ENCODE measurements at places on chromosomes 13 and 19.

- no peaks in the 10 kb centered on the region for H3K36me3 ChIP-seq
- no peaks in the 10 kb centered on the region for H3K4me1 ChIP-seq
- no peak overlapping the region for H3K4me3 ChIP-seq
These were observed 66.5 kb upstream of the USPL1 start for GRCh38 chr13:30551189-30551588.

GRCh38 chr19:51550848-51551672 lies 19.6 kb upstream of the SIGLEC6 start:
- H3K4me1 ChIP-seq = no peaks in the 10 kb centered on the region
- no peak overlapping the region for H3K27ac ChIP-seq
- no peaks in the 10 kb centered on the region for H3K27me3 ChIP-seq
- no peak overlapping the region for H3K4me3 ChIP-seq
- DNase-seq = no peak

DNA sequence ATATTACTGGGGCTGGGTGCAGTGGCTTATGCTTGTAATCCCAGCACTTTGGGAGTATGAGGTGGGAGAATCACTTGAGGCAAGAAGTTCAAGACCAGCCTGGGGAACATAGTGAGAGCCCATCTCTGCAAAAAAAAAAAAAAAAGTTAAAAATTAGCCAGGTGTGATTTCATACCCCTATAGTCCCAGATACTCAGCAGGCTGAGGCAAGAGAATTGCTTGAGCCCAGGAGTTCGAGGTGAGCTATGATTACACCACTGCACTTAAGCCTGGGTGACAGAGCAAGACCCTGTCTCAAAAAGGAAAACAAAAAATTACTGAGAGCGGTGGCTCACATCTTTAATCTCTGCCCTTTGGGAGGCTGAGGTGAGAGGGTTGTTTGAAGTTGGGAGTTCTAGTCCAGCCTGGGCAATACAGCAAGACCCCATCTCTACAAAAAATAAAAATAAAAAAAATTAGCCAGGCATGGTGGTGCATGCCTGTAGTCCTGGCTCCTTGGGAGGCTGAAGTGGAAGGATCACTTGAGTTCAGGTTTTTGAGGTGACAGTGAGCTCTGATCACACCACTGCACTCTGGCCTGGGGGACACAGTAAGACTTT lies 87.5 kb downstream of the ZMYM2 start:
- no peak for DNase-seq
- no peaks in the 10 kb centered on the region for H3K36me3 ChIP-seq
- no peaks in the 10 kb centered on the region for H3K4me1 ChIP-seq
- H3K4me3 ChIP-seq = no peak overlapping the region

DNA sequence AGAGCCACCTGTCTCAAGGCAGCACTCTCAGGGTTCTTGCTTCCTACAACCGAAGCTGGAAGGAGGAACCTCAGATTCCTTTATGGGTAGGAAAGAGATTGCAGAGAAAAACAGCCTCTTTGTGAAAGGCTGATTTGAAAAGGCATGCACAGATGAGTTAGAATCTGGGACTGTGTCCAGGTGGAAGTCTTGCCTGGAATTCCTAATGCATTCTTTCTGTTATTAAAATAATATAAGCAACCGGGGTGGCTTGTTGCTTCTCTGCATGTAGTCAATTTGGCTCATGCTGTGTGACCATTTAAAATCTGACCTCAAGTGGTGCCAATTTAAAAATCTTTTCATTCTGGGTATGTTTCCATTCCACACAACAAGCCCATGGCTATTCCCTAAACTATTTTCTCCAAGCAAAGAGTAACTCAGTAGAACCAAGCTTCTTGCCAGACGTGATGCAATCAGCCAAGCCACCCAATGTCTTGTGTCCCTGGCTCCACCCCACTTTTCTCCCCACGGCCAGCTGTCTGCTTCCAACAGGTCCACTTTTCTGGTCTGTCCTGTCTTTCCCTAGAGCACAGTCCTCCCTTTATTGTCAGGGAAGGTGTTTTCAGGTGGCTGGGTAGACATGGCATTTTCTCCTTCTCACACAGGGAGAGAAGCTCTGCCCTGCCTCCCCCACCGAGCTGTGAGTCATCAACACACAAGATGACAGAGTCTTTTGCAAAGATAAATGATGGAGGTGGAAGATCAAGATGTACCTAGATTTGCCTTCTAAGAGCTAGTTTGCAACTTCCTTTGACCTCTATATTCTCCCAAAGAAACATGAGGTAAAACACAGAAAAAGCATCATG lies 394.3 kb downstream of the FOXO1 start:
- DNase-seq = peak; percentile 90
- peaks cover 6% of the 10 kb centered on the region for H3K4me1 ChIP-seq
- H3K36me3 ChIP-seq = no peaks in the 10 kb centered on the region
- H3K27ac ChIP-seq = no peak overlapping the region
- H3K27me3 ChIP-seq = no peaks in the 10 kb centered on the region

DNA sequence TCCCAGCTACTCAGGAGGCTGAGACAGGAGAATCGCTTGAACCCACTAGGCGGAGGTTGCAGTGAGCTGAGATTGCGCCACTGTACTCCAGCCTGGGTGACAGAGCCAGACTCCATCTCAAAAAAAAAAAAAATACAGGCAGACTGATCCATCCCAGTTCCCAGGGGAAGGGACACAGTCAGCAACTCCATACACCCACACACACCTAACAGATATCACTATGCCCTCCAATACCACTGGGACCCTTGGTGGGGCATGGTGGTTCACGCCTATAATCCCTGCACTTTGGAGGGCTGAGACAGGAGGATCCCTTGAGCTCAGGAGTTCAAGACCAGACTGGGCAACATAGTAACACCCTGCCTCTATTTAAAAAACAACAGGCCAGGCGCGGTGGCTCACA lies 2.6 kb downstream of the DPF1 start:
- H3K36me3 ChIP-seq = no peaks in the 10 kb centered on the region
- H3K27me3 ChIP-seq = no peaks in the 10 kb centered on the region
- no peak overlapping the region for H3K27ac ChIP-seq

DNA sequence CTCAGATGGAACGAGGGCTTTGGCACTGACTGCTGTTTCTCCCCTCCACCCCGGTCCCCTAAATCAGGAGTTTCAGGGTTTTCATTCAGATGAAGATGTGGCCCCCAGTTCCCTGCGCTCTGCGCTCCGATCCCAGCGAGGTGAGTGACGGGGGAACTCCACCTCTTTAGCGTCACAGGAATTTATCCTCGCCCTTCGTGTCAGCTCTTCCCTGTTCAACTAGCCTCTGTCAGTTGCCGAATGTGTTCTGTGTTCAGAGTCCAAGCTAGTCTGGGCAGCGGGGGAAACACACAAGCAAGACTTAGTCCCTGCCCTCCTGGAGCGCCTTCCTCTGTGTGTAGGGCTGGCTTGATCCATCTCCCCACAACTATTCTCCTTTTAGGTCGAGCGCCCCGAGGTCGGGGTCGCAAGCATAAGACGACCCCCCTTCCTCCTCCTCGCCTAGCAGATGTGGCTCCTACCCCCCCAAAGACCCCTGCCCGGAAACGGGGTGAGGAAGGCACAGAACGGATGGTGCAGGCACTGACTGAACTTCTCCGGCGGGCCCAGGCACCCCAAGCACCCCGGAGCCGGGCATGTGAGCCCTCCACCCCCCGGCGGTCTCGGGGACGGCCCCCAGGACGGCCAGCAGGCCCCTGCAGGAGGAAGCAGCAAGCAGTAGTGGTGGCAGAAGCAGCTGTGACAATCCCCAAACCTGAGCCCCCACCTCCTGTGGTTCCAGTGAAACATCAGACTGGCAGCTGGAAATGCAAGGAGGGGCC lies 1.8 kb downstream of the KMT2B start:
- H3K27ac ChIP-seq = no peak overlapping the region
- no peak overlapping the region for H3K4me3 ChIP-seq
- H3K36me3 ChIP-seq = no peaks in the 10 kb centered on the region
- H3K27me3 ChIP-seq = no peaks in the 10 kb centered on the region
